Tongue (tissue), 3 donors: ENCODE measurements at places on chromosomes 7 and 10.
A peak's percentile ranks its signal among the peaks of the same experiment; 100 is the strongest.

DNA sequence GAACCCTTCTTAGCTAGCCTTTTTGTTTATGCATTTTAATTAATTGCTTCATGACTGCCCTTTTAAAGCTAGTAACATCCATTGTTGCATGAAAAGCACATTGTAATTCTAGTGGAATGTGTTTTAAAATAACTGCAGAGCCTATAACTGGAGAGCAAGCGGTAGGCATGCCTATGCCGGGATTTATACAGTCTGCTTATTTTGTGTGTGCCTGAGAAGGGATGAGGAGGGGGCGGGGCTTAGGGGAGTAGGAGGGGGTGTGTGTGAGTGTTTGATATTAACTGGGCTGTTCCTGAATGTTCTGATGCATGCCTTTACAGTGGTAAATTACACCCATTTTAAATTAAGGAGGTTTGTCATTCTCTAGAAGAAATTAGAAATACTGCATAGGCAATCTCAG is 208.1 kb downstream of the TCF7L2 start:
- DNase-seq: no peak

GRCh38 chr7:149456506-149457421 is 4.1 kb downstream of the ZNF777 start:
- DNase-seq: no peak

DNA sequence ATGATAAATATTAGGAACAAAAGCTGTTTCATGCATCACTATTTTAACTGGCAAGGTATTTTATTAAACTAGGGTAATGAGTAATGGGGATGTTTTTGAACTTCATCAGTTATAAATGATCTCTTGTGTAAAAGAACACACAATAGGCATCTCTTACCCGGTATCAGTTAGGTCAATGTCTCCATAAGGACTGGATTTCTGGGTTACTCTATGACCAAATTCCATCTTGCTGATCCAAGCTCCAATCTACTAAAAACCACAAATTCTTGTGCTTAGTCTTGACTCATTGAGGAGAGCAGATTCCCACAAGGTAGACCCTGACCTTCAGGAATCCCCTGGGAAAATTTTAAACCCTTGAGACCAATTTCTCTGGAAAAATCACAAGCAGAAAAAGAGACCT is 1167.7 kb downstream of the XPNPEP1 start:
- no peak for DNase-seq

- no peak for DNase-seq
Measured at GRCh38 chr7:149859369-149859768, 14.4 kb upstream of the ATP6V0E2 start.

DNA sequence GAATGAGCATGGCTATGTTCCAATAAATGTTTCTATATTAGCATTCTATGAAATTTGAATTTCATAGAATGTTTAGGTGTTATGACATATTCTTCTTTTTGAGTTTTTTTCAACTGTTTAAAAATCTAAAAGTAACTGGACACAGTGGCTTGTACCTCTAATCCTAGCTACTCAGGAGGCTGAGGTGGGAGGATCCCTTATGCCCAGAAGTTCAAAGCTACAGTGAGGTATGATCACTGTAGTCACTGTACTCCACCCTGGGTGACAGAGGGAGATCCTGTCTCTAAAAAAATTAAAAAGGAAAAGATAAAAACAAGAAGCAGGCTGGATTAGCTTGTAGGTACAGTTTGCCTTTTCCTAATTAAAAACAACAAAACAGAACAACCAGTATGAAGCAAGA is 95.1 kb downstream of the NRBF2 start:
- no peak for DNase-seq

GRCh38 chr10:80274396-80275134 is 14.9 kb downstream of the MAT1A start:
- DNase-seq: no peak

DNA sequence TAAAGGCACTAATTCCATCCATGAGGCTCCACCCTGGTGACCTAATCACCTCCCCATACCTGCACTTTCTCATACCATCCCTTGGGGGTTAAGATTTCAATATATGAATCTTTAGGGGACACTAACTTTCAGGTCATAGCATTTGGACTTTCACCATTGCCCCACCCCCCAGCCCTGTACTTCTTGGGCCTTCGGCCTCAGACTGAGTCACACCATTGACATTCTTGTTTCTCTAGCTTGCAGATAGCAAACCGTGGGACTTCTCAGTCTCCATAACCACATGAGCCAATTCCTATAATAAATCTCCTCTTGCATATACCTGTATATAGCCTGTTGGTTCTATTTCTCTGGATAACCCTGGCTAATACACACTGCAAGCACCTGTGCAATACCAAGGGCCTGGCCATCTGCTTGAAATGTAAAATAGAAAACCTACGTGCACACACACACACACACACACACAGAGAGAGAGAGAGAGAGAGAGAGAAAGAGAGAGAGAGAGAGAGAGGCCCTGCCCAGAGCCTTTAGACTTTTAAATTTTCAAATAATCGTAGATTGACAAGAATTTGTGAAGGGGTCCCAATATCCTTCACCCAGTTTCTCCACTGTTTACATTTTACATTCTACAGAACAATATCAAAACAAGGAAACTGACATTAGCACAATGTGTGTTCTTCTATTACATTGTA is 25.3 kb downstream of the ANXA8 start:
- no peak for DNase-seq

GRCh38 chr10:34918776-34919315 is 103.8 kb upstream of the PARD3 start:
- peak; percentile 50 for DNase-seq

- no peak for DNase-seq
Measured at GRCh38 chr10:77049896-77050295, 587.7 kb downstream of the KCNMA1 start.

DNA sequence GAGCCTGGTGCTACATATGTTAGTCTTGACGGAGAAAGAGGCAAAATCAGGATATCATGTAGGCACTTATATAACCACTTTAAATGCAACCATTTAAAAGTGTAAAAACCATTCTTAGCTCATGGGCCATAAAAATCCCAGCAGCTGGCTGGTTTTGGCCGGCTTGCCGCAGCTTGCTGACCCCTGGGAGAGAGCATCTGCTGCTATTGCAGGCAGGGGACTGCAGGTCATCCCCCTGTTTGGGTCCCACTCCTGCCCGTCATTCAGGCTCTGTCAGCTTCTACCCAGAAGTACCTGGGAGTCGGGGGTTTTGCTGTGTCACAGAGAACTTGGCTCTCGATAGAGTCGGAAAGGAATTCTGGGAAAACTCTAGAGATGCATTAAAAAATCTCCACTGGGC is 187.4 kb downstream of the CUX1 start:
- DNase-seq: no peak

- no peak for DNase-seq
Measured at GRCh38 chr10:31580646-31581045, 261.6 kb downstream of the ZEB1 start.

DNA sequence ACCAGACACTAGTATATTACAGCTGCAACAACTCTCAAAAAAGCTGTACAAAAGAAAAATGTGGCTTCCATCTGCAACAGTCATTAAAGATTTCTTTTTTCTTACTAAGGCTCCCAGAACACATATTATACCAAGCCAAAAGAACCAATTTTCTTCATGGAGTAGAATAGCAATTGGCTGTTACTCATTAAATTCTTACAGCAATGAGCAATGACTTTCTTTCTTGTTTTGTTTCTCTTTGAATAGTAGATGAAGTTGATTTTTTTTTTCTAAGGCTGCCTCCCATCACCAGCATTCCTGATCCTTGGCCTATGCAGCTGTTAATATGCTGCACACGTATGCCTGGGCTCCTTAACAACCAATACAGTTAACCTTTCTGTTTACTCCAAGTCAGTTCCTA is 36.6 kb upstream of the SPOCK2 start:
- DNase-seq: peak; percentile 69

DNA sequence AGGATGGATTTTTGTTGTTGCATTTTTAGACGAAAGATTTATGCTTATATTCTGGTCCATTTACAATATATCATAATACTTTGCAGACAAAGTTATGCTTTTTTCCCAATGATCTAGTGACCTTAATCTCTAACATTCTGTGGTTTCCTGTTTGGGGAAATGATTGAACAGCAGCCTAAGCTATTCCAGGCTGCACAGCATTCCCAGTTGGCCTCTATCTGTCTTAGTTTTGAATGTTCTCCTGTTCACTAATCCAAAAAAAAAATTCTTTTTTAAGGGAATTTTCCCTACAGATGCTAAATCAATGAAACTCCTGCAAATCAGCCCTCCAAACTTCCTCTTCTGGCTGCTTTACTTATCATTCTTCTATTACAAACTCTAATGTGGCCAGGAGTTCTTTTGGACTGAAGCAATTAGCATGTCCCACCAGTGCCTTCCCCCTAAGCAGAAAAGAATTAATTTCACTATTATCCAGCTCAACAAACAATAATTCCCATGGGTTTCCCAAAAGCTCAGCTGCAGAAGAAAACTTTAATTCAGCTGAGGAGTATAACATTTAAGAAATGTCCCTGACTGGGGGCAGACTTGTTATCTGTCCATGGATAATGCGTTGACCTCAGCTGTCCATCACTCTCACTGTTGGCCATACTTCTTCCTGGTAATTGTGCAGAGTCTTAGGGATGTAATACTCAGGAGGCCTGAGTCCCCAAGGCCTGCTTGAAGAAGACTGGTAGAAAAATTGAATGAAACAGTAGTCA is 81.9 kb upstream of the TRIL start:
- peak; percentile 54 for DNase-seq

- peak; percentile 12 for DNase-seq
Measured at GRCh38 chr7:14899030-14899429, 3.5 kb downstream of the DGKB start.

DNA sequence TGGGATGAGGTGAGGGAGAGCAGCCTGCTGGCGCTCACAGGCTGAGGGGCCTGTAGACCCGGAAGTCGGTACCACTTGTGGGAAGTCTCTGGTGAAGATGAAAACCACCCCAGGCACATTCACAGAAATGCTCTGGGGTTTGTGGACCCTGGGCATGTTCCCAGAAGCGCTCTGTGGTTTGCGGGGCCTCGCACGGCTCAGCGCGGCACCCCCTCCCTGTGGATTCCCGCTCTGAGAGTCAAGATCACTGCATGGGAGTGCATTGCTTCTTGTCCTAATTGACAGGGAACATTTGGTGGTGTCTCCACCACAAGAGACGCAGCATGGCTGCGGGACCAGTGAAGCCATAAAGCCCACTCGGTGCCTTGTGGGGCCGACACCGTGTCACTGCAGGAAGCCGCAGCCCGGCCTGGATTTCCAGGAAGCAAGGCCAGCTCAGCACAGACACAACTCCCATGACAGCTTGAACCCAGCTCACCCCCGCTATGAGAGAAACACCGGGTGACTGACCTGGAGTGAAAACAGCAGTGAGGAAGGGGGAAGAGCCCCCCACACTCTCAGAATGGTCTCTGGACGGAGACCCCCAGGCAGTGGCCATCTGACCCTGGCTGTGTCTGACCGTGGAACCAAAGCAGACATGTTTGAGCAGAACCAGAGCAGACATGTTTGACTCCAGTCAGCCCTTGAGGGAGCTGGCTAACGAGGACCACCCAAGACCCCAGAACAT is 157.2 kb downstream of the PTPRN2 start:
- no peak for DNase-seq

DNA sequence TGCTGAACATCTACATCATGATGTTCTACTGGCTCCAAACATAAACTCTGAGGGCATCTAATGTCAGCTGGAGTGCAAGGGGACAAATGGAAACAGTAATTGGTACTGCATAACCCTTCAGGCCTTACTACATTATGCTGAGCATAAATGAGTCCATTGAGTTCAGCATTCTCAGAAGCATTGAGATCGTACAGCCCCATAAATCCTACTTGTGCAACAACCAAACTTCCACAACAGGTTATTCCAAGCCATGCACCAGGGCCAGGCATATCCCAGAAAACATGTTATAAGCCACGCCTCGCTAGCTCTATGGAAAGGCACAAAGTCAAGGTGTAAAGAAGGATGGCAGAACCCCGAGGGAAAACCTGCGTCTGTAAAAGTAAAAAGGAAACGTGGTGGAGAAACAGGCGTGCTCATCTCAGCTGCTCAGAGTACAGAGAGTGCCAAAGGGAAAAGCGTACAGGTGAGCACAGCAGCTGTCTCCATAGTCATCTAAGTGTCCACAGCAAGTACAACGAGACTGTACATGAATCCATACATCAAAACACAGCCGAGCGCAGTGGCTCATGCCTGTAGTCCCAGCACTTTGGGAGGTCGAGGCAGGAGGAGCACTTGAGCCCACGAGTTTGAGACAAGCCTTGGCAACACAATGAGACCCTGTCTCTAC is 124.6 kb downstream of the PARD3 start:
- DNase-seq: no peak

- DNase-seq: no peak
Measured at GRCh38 chr7:105278973-105279687, 109.6 kb downstream of the SRPK2 start.

- peak; percentile 62 for DNase-seq
Measured at GRCh38 chr10:117217196-117217761, 20.0 kb downstream of the KCNK18 start.

DNA sequence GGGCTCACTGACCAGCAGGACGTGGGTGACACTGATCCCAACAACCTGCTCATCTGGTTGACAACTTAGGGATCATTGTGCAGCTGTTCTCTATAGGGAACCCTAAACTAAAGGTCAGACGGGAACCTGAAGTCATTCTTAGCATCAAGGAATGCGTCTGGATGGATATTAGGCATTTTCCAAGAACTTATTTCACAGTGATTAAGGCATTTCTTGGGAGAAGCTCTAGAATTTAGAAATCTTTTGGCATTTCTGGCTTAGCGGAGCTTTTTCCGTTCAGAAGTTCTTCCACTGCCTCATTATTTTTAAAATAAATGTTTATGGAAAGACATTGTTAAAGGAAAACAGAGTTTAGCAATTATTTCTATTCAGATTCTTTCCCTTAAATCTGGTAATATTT is 303.3 kb upstream of the IGFBP3 start:
- DNase-seq: peak; percentile 31

DNA sequence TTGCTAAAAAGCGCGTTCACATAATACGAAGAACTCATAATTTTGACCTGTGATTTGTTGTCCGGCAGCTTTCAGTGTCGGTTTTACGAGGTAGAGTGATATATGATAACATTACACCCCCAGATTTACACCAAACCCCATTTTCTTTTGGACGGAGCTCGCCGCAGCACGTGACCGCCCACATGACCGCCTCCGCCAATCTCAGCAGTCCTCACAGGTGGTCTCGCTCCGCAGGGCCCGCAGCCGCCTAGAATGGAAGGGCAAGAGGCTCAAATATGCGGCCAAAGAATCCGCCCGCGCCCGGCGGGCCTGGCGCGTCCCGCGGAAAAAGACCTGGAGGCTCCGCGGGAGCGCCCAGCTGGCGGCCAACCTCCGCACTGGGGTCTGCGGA is at the start of gene HOXA7:
Gene HOXA7 (minus strand): TSS at position 168 of the 391 bp plus-strand sequence. CDS start 130 bp downstream, at position 38.
- DNase-seq: no peak

GRCh38 chr10:83425306-83425705 is 714.0 kb upstream of the GHITM start:
- DNase-seq: no peak

GRCh38 chr10:43822631-43823580 is 174.2 kb upstream of the ZNF32 start:
- DNase-seq: no peak

- DNase-seq: no peak
Measured at GRCh38 chr7:23713285-23714149, 3.5 kb downstream of the STK31 start.

DNA sequence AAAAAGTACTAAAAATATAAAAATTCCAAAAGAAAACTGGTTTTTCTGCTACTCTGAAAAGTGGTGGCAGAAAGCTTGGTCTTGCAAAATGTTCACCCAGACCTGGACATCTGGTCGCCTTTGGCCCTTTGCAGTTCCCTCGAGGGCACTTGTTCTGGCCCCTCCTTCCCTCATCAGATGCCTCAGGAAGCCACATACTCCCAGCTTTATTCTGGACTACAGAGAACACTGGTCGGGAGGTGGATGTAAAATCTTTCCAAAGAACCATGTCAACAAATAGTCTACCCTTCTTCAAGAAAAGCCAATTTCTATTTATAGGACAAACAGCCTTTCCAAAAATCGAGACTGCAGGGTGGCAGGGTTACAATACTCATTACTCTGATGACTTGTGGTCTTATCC is 726.1 kb downstream of the TNS3 start:
- DNase-seq: no peak
